Skeletal muscle cell (primary cell): ENCODE measurements at places on chromosomes 6 and 20.
A peak's percentile ranks its signal among the peaks of the same experiment; 100 is the strongest.

DNA sequence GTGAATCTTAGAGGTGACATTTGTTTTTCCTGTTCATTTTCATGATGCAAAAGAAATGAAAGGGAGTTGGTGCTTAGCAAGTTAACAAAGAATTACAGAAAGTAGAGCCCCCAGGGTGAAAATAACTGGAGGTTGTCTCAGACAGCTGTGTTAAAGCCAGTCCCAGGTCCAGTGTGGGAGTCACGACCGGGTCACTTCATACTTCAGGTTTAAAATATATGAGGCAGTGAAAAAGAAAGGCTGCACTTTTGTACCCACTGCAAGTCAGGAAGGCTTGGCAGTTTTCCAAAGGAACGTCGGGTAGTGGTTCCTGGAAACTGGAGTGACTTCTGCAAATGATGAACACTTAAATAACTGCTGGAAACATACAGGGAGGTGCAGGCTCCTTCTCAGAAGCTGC, 91.5 kb upstream of the THBS2 start:
- no peak for DNase-seq

GRCh38 chr6:41002168-41002567, 36.9 kb downstream of the UNC5CL start:
- no peak for DNase-seq

GRCh38 chr6:38783443-38784228, 68.5 kb downstream of the DNAH8 start:
- DNase-seq = no peak

DNA sequence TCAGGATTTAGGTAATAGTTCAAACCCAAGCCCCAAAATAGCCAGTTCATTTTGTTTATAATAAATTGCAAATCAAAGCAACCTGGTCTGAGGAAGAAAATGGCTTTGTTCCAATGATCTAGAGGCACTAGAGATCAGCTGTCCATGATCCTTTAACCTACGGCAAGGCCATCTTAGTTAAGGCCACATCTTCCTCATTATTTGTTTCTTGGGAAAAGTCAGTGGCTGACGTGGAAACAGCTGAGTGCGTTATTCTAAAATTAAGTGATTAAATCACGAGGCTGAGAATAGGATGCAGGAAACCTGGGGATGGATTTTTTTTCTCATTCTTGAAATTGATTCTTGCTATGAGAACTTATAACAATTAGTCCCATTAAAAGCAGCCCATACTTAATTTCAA, 10.1 kb upstream of the TENT5A start:
- no peak for DNase-seq

DNA sequence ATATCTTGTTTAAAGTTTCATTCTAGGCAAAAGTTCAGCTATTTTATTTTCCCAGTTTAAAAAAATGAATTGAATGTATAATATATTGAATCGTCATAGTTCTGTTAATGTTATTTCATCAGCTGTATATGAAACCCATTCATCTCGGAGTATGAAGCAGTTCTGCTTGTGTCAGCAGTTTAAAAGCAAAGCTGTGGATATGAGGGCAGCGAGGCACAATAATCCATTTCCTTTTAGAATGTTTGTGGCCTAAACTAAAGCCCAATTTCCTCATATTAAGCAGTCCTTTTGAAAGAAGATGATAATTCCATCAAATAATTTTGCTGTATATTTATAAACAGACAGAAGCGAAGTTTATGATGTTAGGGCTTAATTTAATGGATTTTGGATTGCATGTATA, 300.1 kb downstream of the SAMD5 start:
- no peak for DNase-seq

GRCh38 chr20:22577515-22578220, 6.7 kb downstream of the FOXA2 start:
- no peak for DNase-seq

- DNase-seq = no peak
Observed at GRCh38 chr6:43454290-43454695, 1.1 kb downstream of the DLK2 start.

DNA sequence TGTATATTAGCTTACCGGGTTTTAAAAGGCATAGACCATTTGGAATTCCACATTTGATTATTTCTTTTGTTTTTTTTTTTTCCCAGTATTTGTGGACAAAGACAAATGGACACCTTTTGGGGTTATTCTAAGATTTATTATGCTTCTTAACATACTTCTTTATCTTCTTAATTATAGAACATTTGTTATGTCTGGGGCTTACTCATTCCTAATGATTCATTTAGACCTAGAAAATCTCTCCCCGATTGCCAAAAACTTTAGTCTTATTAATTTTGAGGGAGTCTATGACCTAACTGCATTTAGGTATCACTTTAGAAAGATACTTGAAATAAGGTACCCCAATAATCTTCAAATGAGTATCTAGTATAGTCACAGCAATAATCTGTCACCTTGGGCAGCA, 170.7 kb upstream of the PREP start:
- no peak for DNase-seq

DNA sequence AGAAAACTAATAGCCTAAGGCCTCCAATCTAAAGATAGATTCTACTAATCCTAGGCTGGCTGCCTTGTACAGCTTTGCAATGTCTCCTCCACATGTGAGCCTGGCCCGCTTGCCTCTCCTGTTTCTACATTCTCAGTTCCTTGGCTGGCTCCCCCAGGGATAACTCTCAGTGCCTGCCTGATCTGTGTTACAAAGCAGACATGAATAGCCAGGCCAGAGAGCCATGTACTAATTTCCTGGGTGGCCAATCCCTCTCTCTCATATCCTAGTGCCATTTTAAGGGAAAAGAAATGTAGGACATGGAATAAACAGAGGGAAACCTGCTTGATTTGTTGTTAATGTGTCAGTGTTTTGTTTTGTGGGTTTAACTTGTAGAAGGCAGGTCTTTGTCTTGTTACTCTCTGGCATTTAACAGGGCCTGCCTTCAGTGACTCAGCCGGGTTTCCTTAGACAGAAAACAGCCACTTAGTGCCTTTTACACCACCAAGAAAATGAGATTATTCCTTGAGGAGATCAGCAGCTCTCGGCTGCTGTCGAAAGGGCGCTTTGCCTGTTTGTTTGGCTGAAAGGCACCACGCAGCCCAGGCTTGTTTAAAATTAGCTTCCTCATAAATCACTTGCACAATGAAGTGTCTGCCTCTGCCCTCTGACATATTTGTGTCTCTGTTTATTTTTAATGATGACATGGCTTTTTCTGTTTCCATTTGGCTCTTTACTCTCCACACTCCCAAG, 702.7 kb downstream of the MAFB start:
- no peak for DNase-seq

- no peak for DNase-seq
Observed at GRCh38 chr6:82442061-82442719, 78.6 kb downstream of the TPBG start.

DNA sequence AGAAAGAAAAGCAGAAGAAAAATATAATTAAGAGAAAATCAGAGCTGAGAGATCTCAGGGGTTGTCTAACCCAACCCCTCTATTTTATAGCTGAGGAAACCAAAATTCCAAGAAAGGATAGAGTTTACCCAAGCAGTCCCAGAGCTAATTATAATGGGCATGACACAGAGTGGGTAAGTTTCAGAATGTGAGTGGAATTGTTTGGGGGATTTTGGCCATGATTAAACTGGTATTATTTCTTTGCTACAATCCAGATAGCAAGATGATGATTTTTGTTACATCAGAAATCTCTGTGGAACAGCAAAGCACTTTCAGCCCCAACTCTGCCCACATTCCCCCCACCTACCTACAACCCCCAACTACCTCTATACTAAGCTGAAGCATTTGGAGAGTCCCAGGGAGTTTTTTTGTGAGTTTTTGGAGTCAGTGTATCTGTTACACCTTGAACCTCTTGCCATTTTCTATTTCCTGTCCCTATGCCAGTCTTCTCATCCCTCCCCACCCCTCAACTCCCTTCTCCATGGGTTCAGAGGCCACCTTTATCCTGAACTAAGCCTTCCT, 24.7 kb downstream of the POFUT1 start:
- DNase-seq = no peak

GRCh38 chr6:3359973-3360726, 96.7 kb downstream of the SLC22A23 start:
- DNase-seq = no peak

DNA sequence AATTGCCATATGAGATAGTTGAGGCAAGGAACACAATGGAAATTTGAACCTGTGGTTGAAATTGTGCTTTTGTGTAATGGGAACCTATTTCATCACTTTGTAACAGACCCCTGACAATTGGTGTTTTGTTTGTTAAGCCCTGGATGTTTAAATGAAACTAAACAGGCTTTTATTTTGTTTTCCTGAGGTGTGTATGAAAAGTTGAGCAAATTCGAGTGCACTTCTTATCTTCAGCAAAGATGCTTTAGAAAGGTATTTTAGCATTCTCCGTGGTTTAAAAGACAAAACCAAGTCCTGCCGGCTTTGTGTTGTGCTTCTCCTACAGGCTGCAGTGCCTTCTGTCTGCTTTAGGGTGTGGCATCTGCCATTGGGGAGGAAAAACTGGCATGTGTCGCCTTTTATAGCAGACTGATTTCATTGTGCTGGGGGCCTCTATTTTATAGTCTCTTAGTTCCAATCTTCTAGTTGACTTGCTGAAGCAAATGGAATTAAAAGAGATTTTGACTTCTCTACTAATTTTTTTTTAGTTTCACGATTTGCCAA, 2.2 kb upstream of the ARID1B start:
- DNase-seq = no peak

DNA sequence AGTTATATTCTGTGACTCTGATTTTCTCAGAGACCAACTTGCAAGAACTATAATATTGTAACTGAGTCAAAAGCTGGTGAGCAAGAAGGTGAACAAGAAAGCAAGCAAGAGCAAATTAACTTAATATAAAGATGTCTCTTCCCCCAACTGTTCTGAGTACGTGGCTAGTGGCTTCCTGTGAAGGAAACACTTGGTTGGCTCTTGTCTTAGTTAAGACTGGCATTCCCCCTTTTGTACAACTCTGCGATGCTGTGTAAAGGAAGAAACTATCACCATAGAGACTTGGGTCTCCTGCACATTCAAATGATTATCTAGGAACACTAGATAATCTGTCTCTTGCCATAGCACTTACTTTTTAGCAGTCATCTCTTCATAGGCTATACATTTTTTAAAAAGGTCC, 47.3 kb upstream of the TNFAIP3 start:
- no peak for DNase-seq

GRCh38 chr6:122075917-122076316, 323.5 kb upstream of the HSF2 start:
- DNase-seq = no peak

DNA sequence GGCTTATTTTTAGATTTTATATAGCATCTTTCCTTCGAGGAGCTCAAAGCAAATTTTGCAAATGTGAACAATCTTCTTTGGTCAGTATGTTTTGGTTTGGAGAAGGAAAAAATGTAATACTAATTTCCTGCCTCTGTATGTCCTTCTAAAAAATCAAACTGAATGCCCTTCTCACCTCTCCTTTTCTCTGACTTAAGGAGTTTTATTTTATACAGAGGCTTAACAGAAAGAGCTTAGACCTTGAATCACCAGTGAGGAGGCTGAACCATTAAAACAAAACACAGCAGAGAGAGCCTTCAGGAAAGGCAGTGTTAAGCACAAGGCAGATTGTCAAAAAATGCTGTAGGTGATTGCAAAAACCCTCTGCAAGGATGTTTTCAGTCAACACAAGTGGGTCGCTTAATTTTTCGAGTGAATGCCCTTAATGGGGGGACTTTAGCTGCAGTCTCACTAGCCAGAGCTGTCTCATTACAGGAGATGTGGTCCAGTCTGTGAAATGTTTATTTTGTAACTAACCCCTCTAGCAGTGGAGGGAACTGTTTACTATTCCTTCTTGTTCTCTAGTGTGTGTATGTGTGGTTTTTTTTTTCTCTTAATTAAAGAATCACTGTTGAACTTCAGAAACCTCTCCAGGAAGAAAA, 481.3 kb upstream of the CITED2 start:
- no peak for DNase-seq

- no peak for DNase-seq
Observed at GRCh38 chr6:110484321-110484720, 7.9 kb upstream of the SLC22A16 start.

- DNase-seq = no peak
Observed at GRCh38 chr6:166637812-166638572, 10.9 kb upstream of the RPS6KA2 start.

- peak; percentile 68 for DNase-seq
Observed at GRCh38 chr20:19992996-19993908, 23.9 kb upstream of the NAA20 start.

DNA sequence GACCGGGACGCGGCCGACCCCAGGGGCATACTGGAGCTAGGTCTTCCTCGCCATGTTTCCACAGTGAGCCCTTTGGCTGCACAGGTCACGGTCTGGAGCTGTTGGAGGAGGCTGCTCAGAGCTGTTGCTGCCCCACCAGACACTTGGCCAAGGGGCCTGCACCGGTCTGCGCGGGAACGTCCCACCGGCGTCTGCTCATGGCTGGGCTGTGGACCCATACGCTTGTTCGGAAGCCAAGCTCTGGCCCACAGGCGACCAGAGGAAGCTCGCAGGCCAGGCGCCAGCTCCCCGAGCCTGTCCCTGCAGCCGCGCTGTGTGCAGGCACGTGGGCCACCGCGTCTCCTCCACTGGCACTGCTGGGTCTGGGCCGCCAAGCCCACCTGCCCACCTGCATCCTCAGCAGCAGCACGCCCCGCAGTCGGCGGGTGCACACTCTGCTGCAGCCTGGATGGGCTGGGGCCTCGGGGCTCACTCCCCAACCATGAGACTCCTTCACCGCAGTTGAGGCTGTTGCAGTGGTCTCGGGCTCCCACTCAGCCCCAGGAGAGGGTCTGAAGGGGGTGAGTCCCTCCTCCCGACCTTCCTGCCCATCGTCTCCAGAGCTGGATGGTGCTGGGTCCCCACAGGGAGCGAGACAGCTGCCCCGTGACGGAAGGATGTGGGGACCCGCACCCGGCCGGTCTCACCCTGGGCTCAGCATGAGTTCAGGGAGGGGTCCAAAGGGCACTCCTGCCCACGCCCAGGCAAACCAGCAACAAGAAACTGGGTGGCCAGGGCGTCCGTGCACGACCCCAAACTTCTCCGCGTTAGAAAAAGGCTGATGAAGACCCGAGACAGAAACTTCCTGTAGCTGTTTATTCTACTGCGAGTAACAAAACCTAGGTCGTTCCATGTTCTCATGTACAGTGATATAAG, 15.5 kb upstream of the TCFL5 start:
- no peak for DNase-seq

DNA sequence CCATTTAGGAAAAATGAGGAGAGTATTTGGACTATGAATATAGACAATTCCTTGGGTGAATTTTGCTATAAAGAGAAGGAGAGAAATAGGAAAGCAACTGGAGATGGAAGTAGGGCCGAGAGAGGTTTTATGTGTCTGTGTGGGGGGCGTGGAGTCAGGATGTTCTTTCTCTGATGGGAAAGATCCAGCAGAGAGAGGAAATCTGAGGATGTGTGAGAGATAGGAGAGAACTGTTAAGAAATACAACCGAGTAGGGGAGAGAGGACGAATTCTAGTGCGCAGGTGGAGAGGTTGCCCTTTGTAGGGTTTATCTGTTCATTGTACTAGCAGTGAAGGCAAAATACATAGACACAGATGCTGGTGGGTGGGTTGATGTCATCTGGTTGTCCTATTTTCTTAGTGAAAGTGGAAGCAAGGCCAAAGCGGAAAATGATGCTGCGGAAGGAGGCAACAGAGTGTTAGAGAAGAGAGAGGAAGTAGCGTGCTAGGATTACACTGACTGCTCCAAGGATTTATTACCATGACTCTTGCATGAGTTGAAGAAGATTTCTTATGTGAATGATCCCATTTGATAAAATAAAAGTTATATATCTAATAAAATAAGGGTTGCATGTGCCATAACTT, 57.7 kb downstream of the CLVS2 start:
- DNase-seq = no peak

- DNase-seq = no peak
Observed at GRCh38 chr20:58149437-58150091, 78.9 kb downstream of the ANKRD60 start.

GRCh38 chr6:96089173-96089572, 73.4 kb downstream of the FUT9 start:
- DNase-seq = no peak

- DNase-seq = peak; percentile 4
Observed at GRCh38 chr20:33209789-33210188, 7.4 kb upstream of the BPIFA3 start.
